ENCODE measurements at places on chromosomes 11 and 22. TPM values are rescaled to one million over a fixed set of nuclear protein-coding genes. Genes with fewer than 3 reads are reported as not detected.

Gene NXPE4
- not detected for total RNA-seq

- DNase-seq = no peak
Measured at GRCh38 chr11:96228910-96229309, 114.1 kb downstream of the MAML2 start.

DNA sequence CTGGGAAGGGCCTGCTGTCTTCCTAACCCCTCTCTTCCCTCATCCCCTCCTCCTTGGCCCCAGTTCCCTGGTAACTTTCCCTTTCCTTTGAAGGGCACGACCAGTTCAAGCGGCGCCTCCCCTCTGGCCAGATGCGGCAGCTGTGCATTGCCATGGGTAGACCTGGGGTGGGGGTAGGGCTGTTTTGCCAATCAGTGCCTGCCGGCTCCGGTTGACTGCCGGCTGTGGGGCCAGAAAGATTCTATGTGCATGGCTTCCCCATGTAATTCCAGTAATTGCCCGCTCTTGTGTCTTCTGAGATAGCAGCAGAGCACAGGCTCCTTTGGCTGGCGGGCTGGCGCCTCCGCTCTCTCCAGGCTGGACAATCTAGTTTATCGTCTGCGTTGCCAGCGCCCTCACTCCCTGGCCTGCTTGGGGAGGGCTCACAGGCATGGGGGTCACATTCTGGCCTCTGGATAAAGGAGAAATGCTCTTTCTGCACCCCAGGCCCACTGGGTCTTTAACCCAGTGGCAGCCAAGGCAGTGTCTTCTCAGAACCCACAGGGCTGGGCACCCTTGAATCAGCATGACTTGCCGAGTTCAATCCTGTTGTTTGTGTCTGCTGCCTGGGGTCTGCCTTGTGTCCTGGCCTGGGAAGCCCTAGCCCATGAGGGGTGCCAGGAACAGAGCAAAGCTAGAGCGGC, 9.4 kb downstream of the SIDT2 start:
- DNase-seq = no peak

- DNase-seq = no peak
Measured at GRCh38 chr11:28820296-28820989, 712.3 kb downstream of the METTL15 start.
